ENCODE measurements at places on chromosomes 6 and 20. TPM values are rescaled to one million over a fixed set of nuclear protein-coding genes. Genes with fewer than 3 reads are reported as not detected.

SNAI1 gene
- 5.0 TPM for total RNA-seq

DNA sequence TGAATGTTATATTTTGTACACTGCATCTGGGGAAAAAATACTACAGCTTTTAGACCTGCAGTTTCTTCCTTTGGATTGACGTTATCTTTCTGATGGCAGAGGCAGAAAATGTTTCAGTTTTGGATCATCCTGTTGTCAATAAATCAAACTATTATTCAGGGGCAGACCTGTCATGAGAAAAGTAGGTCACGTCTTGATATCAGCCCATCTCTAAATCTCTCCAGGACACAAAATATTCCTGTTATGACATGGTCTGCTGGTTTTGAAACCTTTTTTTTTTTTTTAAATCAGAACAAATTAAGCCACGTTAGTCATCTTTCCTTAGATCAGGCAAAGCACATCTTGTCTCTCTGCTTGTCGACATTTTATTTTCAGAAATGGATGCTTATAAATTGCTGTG lies 24.0 kb downstream of the IL20RA start:
- DNase-seq: no peak

GRCh38 chr20:53842301-53843099 lies 227.9 kb downstream of the BCAS1 start:
- no peak for DNase-seq

DNA sequence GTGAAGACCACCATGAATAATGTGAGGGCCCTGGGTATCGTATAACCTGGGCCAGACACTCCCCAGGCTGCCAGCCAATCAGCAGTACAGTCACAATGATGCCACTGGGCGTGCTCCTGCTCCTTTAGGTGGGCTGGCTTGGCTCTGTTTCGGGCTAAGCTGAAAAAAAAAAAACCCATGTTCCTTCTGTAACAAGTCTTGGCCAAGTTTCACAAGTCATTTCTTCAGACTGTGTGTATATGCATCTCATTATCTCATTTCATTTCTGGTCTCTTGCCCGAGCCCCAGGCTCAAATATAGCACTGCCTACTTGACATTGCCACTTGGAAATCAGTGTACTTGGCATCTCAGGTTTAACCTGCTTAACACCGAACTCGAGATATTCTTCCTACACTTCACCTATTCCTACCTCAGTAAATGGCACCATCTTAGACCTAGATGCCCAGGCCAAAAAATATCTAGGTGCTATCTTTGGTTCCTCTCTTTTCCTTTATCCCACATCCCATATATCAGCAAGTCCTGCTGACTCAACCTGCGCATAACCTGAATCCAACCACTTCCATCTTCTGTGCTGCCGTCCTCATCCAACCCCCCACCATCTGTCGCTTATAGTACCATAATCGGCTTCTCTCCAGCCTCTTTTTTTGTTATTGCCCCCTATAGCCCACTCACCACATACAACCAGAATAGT lies 1.8 kb downstream of the UQCC2 start:
- no peak for DNase-seq

GRCh38 chr6:75893058-75893775 lies 144.2 kb downstream of the MYO6 start:
- DNase-seq: no peak

SLC22A16 gene
- 0.15 TPM for total RNA-seq

- no peak for DNase-seq
Measured at GRCh38 chr6:78629154-78629721, 238.1 kb upstream of the IRAK1BP1 start.

- DNase-seq: no peak
Measured at GRCh38 chr20:46058599-46059281, 29.7 kb downstream of the SLC12A5 start.

DNA sequence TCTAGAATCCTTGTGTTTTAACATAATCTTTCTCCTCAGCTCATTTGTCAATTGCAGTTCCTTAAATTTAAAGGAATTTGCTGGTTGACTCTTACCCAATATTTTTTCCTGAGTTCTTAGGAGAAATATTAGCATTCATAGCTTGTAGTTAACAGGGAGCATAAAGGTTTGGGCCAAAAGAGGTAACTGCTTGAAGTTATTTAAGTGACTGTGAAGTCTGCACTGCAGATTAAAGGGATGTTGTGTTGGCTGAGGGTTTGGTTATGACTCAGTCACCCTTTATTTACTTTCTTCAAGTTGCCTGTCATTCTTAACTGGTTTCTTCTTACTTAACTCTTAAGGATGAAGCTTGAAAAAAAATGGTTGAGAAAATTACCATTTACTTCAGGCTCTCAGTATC lies 220.3 kb upstream of the LAMP5 start:
- DNase-seq: no peak
